ENCODE measurements at places on chromosomes 12 and 14. TPM values are rescaled to one million over a fixed set of nuclear protein-coding genes. Genes with fewer than 3 reads are reported as not detected.

PPFIA2 gene
- total RNA-seq, result not detected

KRT5 gene
- not detected for total RNA-seq

SMOC1 gene
- total RNA-seq, result not detected

DDX11 gene
- total RNA-seq, result 128 TPM

PAX9 gene
- not detected for total RNA-seq

RAD51AP1 gene
- total RNA-seq, result 30.0 TPM

CCDC175 gene
- total RNA-seq, result not detected

LMNTD1 gene
- total RNA-seq, result not detected

PUS7L gene
- total RNA-seq, result 23.7 TPM

CDK2 gene
- 133 TPM for total RNA-seq

SYCP3 gene
- total RNA-seq, result 0.17 TPM

HCAR3 gene
- not detected for total RNA-seq

CLEC6A gene
- not detected for total RNA-seq

TAS2R14 gene
- total RNA-seq, result 0.84 TPM

SELPLG gene
- total RNA-seq, result 28.8 TPM

Measured in activated CD8-positive, alpha-beta memory T cell treated with anti-CD3 and anti-CD28 coated beads for 36 hours (primary cell).